ENCODE measurements at places on chromosomes 16 and 17.

DNA sequence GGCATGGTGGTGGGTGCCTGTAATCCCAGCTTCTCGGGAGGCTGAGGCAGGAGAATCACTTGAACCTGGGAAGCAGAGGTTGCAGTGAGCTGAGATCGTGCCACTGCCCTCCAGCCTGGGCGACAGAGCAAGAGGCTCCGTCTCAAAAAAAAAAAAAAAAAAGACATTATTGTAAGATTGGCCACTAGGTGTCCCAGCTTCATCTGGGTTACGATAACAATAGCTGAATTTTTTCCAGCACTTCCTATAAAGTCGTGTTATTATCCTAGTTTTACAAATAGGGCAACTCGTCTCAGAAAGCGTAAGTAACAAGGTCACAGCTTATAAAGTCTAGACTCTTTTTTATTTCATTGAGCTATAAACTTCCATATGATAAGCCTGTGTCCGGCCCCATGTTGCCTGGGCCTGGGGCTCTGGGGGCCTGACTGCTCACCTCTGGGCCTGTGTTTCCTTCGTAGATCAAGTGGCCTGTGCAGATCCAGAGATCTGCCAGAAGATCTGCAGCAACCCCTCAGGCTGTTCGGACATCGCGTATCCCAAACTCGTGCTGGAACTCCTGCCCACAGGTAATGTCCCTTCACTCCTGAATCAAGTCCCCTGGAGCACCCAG lies 60.5 kb downstream of the SLC5A11 start:
- DNase-seq, result no peak

DNA sequence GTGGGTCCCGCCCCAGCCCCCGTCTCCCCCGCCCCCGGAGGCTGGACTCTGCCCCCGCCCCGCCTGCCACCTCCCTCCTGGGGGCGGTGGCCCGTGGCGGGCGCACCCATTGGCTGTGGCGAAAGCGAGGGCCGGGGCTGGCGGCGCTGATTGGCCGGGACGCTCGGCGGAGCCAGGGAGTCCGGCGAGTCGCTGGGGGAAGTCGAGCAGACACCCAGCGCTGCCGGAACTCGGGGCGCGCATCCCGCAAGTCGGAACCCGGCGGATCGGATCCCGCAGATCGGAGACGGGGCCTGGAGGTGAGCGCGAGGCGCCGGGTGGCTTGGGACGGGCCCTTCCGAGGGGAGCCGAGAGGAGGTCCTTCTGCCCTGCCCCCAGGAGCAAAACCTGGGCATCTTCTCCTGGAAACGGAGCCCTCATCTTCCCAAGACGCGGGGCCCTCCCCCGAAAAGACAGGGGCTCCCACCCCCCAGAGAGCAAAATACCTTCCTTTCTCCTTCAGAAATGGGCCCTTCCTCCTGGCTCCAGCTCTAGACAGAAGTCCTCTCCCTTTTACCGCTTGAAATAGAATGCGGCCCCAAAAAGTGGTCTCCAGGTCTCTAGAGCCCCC lies at the start of gene ABAT:
Gene ABAT, plus strand, starts transcription at position 205 of the 610 bp plus-strand sequence. CDS start 61,123 bp downstream, outside the sequence.
- DNase-seq, result peak; percentile 69

DNA sequence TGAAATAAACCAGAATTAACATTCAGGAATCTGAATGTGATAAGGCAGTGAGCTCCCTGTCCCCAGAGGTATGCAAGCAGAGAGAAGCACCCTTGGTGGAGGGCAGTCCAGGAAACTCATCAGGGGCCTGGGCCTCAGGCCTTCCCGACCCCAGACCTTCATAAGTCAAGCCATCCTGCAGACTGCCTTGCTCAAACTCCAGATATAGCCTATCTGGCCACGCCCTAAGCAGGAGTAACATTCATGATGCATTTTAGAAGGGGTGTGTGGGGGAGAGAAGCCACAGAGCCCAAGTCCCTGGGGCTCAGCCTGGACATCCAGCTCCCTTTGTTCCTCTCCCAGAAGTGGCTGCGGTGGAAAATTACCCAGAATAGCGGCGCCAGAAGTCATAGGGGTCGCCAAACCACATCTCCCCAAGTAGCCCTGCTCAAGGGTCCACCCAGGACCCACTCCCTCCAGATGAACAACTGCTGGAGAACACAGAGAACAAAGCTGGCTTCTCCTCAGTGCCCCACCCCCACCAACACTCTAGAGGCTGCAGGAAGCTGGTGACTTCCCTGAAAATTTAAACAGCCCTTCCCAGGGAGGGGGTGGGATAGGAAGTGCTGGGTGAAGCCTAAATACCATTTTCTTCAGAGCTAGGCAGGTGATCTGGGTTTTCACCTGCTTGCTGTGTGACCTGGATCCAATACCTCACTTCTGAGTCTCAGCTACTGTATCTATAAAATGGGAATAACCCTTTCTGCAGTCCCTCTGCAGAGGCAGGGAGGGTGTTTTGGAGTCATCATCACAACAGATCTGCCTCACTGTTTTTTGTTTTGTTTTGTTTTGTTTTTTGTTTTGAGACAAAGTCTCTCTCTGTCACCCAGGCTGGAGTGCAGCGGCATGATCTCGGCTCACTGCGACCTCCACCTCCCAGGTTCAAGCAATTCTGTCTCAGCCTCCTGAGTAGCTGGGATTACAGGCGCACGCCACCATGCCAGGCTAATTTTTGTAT lies 1.5 kb upstream of the SREBF1 start:
- peak; percentile 21 for DNase-seq

- DNase-seq, result no peak
Measured at GRCh38 chr17:46717999-46718398, 100.5 kb downstream of the WNT3 start.

DNA sequence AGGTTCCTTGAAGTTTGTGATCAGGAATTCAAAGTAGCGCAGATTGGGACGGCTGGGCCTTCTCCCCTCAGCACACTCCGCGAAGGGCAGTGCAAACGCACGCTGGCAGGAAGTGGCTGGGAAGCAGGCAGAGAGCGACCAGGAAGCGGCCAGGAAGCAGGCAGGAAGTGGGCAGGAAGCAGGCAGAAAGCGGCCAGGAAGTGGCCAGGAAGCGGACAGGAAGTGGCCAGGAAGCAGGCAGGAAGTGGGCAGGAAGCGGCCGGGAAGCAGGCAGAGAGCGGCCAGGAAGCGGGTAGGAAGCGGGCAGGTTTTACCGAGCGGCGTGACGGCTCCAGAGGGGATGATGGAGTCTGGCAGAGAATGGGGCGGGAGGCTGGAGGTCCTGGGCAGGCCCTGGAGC lies 3.2 kb downstream of the DPEP1 start:
- DNase-seq, result no peak

GRCh38 chr16:48277158-48277557 lies 29.8 kb upstream of the ABCC11 start:
- DNase-seq, result no peak

DNA sequence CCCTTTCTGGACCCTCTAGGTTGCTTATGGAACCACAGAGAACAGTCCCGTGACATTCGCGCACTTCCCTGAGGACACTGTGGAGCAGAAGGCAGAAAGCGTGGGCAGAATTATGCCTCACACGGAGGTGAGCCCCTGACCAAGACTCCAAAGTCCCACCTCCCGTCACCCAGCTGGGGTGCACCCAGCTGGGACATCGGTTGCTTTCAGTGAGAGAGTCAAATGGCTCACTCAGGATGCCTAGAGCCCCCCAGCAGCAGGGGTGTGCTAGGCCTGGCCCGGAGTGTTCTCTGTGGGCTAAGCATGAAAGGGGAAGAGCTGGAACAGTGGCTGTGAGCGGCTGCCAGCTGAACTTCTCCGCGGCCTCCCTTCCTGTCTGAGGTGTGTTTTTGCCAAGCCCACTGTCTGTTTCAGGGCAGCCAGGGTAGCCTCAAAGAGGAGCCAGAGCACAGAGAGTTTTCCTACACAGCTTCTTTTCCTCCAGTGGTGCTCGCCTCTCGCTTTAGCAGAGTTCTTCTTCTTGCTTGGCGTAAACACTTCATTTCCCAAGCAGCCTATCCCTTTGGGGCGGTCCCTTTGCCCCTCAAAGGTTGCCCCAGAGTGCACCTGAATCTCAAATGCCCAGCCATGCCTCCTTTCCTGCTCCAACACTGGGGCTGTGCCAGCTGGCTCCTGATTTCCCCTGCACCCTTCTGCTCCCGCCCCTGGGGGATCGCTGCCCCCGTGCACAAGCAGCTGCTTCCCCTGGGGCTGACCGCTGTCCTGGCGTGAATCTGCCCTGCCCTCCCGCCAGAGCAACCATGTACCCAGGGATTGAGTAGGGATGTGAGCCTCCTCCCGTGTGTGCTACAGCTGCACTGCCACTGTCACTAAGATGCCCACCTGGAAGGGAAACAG lies 2.6 kb upstream of the CHAD start:
- no peak for DNase-seq

- DNase-seq, result no peak
Measured at GRCh38 chr16:31111881-31112466, 3.8 kb downstream of the BCKDK start.

GRCh38 chr17:604765-605164 lies 109.9 kb downstream of the VPS53 start:
- DNase-seq, result no peak

GRCh38 chr17:65751263-65751662 lies 189.8 kb upstream of the AXIN2 start:
- DNase-seq, result no peak

GRCh38 chr16:70476272-70477020 lies 22.1 kb downstream of the FCSK start:
- peak; percentile 68 for DNase-seq

- DNase-seq, result no peak
Measured at GRCh38 chr17:50259477-50260324, 14.6 kb upstream of the TMEM92 start.

DNA sequence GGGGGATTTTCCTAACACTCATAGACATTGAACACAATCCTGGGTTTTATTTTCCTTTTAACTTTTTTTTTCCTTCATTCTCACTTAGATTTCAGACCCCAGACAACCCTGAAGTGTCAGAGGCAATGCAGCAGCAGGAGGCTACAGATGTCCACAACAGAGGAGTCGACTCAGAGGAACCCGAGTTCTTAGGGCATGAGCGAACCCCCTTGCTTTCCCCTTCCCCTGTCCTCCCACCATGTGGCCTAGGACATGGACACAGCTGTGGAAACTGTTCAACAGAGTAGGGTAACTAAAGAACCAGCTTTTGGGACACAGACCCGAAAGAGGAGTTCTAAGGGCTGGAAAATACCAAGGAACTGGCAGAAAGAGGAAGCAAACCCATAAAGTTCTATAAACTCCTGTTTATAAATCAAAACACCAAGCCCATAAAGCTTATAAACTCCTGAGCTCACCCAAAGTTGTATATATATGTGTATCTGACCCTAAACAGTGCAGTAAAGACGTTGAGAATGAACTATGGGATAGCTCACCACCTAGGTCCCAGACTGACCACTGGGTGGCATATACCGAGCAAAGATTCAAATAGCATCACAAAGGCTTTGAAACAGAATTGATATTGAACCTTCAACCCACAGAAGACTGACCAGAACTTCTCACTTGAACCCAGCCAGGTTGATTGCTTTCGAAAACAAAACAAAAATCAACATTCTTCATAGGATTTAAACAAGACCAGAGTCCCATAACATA lies 33.9 kb downstream of the CMTM4 start:
- DNase-seq, result no peak

DNA sequence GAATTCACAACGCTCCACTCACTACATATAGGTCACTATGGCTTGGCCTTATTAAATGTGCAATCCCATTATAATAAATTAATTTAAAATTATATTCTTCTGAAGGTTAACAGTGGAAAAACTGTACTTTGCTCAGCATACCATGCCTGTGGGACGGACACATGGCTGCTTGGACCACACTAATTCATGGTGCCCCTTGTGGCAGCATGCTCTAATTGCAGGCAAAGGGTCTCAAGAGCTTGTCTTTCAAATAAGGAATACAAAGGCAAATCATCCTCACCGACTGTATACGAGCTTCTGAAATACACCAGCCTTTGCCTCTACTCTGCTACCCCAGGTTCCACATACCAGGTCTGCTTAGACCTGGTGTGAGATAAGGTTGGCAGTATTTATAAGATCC lies 11.7 kb downstream of the SMPD3 start:
- DNase-seq, result no peak

DNA sequence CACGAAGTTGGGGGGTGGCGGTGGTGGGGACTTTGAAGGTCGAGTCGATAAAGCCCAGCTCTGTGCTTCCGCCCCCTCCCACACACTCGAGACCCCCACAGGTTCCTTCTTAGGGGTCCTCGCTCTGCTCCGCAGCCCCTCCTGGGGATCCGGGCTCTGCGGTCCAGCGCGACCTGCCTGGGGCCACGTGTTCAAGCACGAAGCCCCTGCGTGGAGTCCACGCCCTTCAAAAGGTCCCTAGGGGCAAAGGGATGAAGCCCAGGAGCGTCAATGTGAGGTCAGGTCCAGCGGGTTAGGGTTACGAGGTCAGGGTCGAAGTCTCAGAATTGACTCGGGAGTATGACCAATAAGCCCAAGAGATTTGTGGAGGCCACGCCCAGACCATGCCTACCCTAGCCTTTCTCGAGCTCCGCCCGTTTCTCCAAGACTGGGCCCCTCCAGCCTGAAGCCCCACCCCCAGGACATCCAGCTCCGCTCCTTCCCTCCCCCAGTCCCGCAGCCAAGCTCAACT lies 786 bp upstream of the CACNA1G start:
- no peak for DNase-seq

- DNase-seq, result no peak
Measured at GRCh38 chr17:2253362-2253761, 50.2 kb downstream of the SMG6 start.

GRCh38 chr16:50916040-50916439 lies 174.2 kb downstream of the CYLD start:
- no peak for DNase-seq

DNA sequence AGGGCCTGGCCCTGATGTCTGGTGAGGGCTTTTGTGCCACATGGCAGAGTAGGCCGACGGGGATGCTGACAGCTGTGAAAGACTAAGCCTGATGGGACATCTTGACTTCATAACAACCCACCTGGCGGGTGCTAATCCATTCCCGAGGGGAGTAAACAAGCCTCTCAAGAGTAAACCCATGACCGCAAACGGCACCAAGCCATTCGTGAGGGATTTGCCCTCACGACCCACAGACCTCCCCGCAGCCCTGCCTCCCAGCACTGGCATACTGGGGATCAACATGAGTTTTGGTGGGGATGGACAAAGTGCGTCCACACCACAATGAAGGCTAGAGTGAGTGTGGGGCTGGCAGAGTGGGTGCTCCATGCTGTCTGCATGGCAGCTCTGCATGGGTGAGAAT lies 11.7 kb downstream of the RNF213 start:
- peak; percentile 56 for DNase-seq

GRCh38 chr16:70746708-70747424 lies 54.1 kb downstream of the VAC14 start:
- no peak for DNase-seq

DNA sequence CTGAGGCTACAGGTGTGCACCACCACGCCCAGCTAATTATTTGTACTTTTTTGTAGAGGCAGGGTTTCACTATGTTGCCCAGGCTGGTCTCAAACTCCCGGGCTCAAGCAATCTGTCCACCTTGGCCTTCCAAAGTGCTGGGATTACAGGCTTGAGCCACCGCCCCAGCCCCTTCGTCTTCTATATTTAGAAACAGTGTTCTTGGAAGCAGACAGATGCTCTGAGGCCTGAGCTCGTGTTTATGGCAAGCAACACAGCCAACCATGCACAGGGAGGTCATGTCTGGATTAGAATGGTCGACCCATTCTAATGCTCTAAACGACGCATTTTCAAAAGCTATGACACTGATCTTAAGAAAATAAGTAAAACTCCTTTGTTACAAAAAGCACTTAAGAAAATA lies 16.6 kb downstream of the TMEM204 start:
- DNase-seq, result no peak

All from NCI-H2171 (cell line).